ENCODE measurements at places on chromosomes 4 and X.

GRCh38 chrX:50813843-50814661, at the start of gene SHROOM4:
Gene SHROOM4, minus strand, starts transcription at chrX:50814194. Its CDS starts 176 bp downstream, at chrX:50814018.
- DNase-seq, result no peak

- DNase-seq, result peak; percentile 31
Observed at GRCh38 chrX:24148121-24148520, 1.4 kb upstream of the ZFX start.

DNA sequence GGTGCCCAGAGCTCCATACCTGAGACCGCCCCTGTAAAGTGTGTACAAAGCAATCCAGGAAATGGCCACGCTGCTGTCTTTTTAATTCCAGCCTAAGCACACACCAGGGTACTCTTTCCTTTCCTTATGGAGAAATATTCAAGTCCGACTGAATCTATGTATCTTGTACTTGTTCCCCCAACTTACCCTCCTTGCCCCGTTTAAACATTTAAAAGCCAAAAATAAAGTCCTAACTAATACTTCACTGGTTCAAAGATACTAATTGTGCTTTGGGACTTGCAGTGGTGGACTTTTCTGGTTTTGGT, 731 bp upstream of the AMMECR1 start:
- DNase-seq, result no peak

DNA sequence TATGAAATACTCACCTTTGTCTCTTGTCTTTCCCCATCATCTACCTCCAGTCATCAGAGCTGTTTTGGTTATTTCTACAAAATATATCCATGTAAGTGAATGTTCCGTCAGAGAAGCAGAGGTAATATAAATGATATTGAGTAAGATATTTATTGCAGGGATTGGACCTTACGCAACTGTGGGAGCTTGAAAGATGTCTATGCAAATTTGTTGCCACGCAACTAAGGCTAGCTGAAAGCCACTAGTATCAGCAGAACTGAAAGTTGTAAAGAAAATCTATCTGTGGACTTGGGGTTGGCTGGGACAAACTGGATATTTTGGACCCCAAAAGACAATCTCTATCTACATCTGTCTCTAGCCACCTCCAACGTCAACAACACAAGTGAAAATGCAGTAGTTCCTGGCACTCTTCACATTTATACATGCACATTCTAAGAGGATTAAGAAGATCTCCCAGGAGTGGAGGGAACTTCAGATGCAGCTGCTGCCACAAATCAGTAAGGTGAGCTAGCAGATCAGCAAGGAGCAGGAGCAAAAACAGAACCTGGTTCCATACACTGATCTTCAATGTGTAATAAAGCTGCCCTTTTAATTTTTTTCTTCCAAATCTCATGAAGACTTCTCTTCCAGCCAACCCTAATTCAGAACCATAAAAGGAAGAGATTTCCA, 8.5 kb upstream of the CCSER1 start:
- no peak for DNase-seq

DNA sequence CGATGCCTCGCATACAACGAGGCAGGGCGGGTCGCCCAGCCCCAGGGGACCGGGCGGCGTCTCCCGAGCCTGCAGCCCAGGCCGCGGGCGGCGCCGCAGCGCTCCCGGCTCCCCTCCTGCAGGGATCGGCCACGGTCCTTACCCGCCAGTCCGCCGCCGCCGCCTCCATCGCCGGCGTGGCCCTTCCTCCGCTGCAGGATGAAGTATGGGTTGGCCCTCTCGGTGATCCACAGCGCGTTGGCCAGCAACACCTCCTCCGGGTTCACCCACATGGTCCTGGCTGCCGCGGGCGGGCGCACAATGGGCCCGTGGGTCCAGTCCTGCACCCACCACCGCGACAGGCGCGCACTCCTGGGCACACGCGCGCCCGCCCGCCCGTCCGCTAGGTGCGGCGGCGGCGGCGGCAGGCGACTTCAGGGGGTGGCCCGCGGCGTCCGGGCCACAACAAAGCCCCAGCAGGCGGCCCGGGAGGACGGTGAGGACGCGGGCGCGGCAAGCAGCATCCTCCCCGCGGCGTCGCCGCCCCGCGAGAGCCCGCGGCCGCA, 339 bp downstream of the TBC1D9 start:
- DNase-seq, result peak; percentile 63

DNA sequence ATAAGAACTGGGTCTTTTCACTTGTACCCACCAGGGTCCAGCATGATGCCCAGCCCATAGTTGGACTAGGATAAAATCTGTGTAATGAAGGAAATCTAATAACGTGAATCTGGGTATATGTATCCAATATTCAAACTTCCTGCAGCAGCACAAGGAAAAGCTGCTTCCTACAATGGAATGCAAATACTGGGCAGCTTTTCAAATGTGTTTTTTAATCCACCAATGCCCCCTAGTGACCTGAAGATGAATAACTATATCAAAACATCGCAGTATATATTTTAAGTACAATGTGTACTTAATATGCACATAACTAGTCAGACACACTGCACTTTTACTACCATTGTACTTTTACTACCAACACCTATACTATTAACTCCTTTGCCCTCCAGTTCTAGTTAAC, 5.3 kb downstream of the APOO start:
- DNase-seq, result peak; percentile 45

DNA sequence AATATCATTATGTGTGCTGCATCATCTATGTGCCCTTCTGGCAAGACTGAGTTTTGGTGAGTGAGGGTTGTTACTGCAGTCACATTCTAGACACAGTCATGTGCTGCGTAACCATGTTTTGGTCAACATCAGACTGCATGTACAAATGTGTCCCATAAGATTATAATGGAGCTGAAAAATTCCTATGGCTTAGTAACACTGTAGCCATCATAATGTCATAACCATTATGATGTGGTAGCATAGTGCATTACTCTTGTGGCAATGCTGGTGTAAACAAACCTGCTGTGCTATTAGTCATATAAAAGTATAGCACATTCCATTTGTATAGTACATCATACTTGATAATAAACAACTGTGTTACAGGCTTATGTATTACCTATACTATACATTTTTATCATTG, 198.1 kb upstream of the NUDT6 start:
- DNase-seq, result no peak

GRCh38 chr4:43776371-43776770, 672.2 kb downstream of the KCTD8 start:
- no peak for DNase-seq

DNA sequence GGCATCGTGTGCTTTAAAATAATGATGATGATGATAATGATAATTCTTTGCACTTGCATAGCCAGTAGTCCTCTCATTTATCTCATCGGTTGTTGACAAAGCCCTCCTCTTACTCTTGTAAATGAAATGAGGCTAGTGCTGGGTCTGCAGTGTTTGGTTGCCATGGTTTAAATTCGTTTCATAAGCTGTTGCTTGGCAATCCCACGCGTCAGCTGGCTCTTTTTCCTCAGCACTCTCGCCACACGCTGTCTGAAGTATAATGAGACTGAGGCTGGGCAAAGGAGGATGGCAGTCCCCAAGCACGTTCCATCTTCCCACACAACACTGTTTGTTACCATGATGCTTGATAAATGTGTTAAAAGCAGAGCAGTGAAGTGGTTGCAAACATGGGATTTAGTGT, 15.5 kb downstream of the PAGE4 start:
- DNase-seq, result no peak

DNA sequence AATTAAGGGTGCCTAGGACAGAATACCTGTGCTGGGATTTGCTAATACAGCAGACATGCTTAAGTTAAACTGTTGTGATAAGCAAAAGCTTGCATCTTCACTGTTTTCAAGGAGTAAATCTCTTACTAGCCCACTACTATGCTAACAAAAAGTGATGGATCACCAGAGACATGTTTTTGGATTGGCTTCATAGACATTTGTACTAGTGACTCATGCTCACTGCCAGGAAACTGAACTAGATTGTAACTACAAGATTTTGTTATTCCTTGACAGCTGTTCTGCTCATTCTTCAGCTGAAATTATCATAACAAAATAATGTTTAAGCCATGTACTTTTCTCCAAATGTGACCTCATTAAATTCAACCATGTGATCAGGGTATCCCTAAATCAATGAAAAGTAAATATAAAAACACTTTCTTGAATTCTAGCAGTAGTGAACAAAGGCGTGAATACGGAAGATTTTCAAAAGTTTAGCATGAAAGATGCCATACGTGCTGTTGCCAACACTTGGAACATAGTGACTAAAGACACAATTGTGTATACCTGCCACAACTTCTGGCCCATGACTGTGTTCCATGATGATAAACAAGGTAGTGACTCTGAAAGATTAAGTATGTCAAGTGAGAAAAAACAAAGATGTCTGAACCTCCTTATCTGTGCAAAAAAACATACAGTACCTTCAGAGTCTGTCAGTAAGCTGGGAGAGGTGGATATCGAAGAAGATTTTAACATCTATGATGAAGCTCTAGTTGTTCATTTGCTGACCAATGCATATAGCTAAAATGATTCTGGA, 154.0 kb downstream of the BTC start:
- DNase-seq, result no peak

GRCh38 chrX:46759645-46759974, 692 bp upstream of the SLC9A7 start:
- DNase-seq, result no peak

- no peak for DNase-seq
Observed at GRCh38 chrX:70169281-70169680, 8.0 kb upstream of the DGAT2L6 start.

- DNase-seq, result no peak
Observed at GRCh38 chr4:173415885-173416653, 17.2 kb upstream of the SCRG1 start.

GRCh38 chr4:92299152-92299551, 4.6 kb upstream of the GRID2 start:
- no peak for DNase-seq

DNA sequence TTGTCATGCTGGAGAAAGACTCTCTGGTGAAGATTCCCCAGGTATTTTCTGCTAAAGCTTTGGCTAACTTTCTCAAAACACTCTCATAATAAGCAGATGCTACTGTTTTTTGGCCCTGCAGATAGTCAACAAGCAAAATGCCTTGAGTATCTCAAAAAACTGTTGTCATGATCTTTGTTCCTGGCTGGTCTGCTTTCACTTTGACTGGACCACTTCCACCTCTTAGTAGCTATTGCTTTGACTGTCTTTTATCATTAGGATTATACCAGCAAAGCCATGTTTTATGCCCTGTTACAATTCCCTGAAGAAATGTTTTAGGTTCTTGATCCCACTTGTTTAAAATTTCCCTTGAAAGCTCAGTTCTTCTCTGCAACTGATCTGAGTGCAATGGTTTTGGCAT, 231.5 kb downstream of the SLC7A11 start:
- no peak for DNase-seq

DNA sequence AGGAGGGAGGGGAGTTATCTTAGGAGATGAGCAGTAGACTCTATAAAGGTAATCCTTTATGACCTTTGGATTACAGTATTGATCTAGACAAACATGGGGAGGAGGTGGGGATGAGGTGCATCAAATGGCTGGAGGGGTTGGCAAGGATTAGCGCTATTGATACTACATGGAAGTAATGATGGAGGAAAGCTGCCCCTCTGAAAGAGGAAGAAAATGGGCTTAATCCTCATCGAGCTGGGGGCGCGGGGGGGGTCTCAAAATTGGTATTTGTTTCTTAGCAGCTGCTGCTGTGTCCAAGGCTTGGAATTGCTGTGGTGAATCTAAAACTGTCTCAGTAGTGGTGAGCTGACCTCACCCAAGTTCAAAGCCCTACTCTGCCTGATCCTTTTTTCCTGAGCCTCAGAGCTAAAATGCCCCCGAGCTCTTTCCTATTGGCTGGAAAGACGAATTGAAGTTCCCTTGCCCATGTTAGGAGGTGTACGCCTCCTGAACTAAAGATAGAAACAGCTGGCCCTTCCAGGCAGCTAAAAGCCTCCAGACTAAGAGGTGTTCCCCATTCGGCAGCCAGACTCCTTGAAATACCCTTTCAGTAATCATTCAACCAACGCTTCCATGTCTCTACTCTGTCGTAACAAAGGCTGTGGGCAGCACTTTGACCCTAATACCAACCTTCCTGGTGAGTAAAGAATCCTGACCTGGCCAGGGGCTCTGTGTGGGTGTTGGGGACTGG, at the start of gene ITGB1BP2:
Gene ITGB1BP2 (plus strand): TSS at position 556 of the 730 bp plus-strand sequence. CDS start 57 bp downstream, at position 613.
- no peak for DNase-seq

GRCh38 chr4:125358453-125358852, 43.7 kb downstream of the FAT4 start:
- DNase-seq, result no peak

All from GM13977 (cell line).